ENCODE measurements at places on chromosomes 11 and 22. TPM values are rescaled to one million over a fixed set of nuclear protein-coding genes. Genes with fewer than 3 reads are reported as not detected.
A peak's percentile ranks its signal among the peaks of the same experiment; 100 is the strongest.

- DNase-seq, result no peak
Measured at GRCh38 chr11:350723-351255, 18.5 kb upstream of the B4GALNT4 start.

DNA sequence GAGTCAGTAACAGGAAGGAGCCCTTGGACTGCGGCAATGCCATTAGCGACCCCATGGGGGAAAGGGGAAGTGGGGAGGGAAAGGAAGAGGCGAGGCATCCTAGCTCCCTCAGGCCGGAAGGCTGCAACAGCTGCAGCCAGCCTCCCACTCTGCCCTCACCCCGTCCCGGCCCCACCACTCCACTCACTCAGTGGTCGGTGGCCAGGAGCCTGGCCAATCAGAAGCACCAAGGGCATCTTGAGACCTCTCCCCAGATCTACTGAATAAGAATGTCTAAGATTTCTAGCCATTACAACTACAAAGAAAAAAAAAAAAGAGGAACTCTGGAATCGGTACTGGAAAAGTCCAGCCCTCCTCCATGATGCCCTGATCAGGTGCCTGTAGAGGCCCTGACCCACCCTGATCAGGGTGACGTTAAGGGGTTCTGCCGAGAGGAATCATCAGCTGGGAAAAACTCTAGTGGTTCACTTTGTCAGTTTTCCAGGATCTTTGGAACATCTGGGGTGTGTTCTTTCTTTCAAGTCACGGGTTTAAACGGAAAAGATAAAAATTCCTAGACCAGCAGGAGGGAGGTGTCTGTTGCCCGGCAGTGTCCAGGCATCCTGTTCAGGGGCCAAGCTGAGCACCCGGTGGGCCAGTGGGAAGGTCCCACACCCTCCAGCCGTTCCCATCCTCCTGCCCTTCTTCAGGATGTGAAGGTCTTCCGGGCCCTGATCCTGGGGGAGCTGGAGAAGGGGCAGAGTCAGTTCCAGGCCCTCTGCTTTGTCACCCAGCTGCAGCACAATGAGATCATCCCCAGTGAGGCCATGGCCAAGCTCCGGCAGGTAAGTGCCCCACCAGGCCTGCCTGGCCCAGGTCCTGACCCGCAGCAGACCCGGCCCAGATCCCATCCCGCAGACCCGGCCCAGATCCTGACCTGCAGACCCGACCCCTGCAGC lies 14.4 kb downstream of the OAF start:
- no peak for DNase-seq

- DNase-seq, result no peak
Measured at GRCh38 chr11:93526346-93526633, 16.9 kb downstream of the SMCO4 start.

DNA sequence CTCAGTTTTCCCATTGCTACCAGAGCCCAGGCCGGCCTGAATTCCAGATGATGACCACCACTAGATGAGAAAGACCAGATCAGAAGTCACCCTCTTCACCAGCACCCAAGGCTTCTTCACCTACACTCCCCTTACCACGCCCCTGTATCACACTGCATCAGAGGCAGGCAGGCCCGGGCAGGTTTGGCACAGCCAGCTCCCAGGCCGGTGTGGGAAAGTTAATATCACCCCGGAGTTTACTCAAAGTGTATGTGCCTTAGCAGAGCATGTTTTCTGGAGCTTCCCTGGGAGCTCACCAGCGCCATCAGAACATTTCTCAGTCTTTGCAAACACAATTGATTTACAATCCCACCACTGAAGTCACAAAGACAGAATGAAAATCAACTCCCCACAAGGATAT lies 47.5 kb upstream of the POU2AF1 start:
- no peak for DNase-seq

DNA sequence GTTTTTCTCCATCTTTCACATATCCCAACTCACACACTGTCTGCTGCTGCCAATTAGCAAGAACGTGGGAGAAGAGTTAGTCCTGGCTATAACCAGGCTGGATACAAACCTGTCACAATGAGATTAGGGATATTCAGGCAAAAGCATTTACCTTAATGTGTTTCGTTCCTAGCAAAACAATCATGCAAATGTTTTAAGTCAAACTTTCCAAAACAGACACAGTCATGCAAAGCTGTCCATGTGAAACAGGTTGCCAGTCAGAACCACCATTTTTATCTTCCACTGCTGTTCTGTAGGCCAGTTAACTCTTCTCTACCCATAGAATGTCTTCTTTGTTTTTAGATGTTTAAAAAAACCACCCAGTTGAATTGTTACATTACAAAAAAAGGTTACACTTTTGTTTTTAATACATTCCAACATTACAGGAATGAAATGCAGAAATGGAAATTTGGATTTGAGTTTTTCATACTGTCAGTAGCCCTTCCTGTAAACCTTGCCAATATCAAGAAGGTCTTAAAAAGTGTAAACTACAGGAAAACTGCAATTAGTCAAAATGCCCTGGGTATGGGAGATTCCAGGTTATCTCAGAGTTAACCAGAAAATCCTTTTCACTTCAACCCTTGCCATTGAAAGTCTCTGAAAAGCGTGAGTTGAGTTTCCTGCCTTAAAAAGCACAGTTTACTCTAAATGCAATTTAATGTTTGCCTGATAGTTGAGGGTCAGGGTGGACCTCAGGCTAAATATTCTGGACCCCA lies 34.2 kb upstream of the LDLRAD3 start:
- DNase-seq, result no peak

- DNase-seq, result no peak
Measured at GRCh38 chr11:12775955-12776354, 101.7 kb downstream of the TEAD1 start.

DNA sequence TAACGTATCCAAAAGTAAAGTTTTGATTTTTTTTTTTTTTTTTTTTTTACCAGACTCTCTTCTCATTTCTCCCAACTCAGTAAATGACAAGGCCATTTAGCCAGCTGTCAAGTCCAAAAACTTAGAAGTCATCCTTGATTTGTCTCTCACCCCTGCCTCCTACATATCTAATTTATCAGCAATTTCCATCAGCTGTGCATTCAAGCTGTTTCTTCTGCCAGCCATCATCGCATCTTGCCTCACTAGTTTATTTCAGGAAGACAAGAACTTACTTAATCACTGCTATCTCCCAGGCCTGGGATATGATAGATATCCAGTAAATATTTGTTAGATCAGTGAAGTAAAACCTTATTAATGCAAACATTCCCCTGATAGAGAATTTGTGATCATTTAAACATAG lies 47.6 kb downstream of the SCGB1A1 start:
- DNase-seq, result no peak

- peak; percentile 95 for DNase-seq
Measured at GRCh38 chr22:41682033-41682807, 6.4 kb downstream of the SNU13 start.

GRCh38 chr11:2903672-2904011 lies 18.1 kb upstream of the CDKN1C start:
- no peak for DNase-seq

DNA sequence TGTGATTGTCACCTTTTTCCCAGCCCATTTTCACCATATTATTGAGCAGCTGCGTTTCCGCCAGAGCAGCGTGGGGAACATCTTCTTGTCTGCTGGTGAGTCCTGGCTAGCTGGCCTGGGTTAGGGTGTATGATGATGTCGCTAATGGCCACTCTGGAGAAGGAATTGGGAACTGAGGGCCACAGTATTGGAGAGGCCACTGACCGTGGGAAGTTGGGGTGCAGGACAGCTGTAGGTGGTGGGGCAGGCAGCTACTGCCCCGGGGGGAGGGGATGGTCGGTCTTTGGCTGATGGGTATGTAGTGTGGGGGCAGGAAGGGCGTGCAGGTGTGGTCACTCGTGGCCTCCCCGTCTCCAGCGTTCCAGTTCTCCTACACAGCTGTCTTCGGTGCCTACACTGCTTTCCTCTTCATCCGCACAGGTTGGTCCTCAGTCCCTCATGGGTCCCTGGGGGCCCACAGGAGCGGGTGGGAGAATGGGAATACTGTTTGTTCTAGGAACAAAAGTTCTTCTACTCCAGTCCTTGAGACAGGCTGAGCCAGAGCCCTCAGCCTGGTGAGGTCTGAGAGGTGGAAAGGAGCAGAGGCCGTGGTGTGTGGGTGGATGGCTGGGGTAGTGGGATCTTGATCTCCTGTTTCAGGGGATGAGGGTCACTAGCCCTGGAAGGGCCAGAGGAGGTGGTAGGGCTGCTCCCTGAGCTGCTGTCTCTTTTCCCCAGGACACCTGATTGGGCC lies 2.1 kb downstream of the RCE1 start:
- no peak for DNase-seq

DNA sequence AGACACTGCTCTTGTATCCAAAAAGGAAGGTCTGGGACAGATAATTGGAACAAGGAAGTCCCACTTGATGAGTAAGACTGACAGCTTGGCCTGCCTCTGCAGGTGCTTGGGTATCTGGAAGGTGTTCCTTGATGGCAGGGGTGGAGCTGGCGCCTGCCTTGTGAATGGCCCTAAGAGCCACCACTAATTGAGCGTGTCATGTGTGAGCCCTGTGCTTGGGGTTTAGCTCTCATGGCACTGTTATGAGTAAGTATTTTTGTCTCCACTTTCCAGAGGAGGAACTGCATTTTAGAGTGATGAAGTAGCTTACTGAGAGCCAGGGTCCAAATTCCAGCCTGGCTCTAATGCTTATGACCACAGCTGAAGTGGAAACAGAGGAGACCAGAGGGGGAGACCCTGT lies 71.2 kb upstream of the NECTIN1 start:
- DNase-seq, result no peak

DNA sequence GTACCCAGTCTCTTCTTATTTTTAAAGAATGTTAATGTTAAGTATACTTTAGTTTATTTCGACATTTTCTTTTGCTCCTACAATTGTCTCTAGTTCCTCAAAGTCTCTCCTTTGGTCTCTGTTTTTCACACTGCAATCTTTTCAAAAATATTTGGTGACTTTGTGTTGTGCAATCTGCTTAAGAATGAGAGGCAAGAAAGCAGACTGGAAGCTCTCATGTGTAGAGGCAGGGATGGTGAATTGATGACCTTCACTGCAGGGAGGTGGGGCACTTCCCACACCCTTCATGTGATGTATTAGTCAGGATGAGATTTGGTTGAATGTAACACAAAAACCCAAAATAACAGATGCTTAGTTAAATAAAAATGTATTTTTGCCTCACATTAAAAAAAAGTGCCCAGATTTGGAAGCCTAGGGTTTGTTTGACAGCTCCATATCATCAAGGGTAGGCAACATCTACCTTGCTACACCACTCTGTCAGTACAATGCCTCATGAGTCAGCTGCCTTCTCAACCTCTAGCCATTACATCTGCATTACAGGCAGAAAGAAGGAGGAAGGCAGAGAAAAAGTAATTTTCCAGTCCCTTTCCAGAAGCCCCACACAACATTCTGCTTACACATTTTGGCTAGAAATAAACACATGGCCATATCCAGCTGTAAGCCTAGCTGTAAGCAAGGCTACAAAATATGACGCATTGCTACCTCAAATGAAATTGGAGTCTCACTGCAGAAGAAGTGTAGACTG lies 3.8 kb upstream of the MMP27 start:
- DNase-seq, result no peak

- no peak for DNase-seq
Measured at GRCh38 chr11:27064086-27064485, 23.5 kb downstream of the BBOX1 start.

- DNase-seq, result no peak
Measured at GRCh38 chr11:59259047-59259446, 46.3 kb upstream of the MPEG1 start.

DNA sequence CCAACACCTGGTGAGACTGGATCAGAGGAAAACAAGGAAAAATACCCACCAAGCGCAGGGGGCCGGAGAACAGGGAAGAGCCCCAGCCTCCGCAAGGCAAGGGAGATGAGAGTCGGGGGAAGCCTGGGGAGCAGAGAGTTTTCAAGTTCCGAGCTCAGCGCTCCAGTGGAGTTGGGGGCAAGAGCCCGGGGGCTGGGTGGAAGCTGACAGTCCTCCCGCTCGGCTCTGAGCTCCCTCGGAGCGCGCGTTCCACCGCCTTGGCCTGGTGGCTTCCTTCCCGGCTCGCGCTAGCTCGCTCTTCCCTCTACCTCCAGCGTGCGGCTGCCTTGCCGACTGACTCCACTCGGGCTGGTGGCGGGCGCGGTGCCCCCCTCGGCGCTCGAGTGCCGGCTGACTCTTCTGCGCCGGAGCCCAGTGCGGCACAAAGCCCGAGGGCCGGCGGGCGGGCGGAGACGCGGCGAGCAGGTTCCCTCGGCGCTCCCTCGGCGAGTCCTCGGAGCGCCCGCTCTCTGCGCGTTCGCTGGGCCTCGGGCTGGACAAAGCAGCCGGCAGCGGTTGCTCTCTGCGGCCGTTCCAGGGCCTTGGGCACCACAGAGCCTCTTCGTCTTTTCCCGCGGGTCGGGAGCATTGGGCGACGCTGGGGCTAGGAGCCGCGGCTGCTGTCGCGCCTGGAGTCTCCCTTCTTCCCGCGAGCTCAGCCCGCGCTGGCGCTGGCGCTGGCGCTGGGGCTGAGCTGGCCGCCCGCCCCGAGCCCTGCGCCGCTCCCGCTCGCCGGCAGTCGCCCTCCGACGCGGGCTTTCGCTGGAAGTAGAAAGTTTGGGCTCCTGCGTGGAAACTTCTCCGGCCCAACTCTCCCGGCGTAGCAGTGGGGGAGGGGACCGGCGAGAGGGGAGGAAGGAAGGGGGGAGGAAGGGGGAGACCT lies 1.0 kb downstream of the PAX6 start:
- no peak for DNase-seq

- DNase-seq, result no peak
Measured at GRCh38 chr22:43134553-43134952, 8.6 kb downstream of the MCAT start.

DNA sequence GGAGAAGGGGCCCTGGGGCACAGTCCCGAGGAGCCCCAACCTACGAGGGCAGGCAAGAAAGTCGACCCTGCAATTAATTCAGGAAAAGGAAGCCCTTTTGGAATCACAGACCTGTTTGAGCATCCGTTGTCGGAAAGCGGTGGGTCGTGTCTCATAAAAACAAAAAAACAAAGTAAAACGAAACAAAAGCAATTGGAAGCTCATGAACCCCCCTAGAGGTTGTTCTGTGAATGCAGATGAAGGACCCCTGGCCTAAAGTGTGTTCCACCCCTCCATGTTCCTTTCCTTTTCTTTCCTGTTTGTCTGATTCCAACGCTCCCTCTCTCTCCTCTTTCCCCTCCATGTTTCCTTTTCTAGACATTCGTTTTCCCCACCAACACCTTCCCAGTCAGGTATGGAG lies 203.7 kb downstream of the GRIK4 start:
- no peak for DNase-seq

GRCh38 chr11:71463331-71464211 lies 10.6 kb downstream of the NADSYN1 start:
- DNase-seq, result no peak

GRCh38 chr11:25247336-25247735 lies 750.5 kb downstream of the LUZP2 start:
- DNase-seq, result no peak

DNA sequence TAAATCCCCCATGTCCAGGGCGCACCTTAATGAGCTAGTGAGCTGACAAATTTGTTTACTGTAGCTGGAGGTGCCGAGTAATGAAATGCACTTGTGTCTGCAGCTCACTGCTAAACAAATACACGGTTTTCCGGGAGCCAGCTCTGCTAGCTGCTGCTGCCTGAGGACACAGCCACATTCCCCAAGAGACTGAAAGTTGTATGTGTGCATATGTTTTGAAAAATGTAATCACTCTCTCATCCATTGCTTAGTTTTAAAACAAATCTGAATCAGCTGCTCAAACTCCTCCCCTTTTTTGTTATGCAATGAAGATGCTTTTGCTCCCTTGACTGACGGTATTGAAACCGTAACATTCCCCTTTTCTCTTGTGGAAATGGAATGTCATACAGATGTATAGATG lies 62.4 kb upstream of the NNMT start:
- no peak for DNase-seq

Gene MS4A1
- 0.22 TPM for total RNA-seq

Gene IFITM1
- 232 TPM for total RNA-seq

Gene PTDSS2
- 26.9 TPM for total RNA-seq

Gene CCDC116
- 0.39 TPM for total RNA-seq

Gene CEP126
- total RNA-seq, result 6.5 TPM

Gene NEFH
- 0.87 TPM for total RNA-seq

All from mesenteric fat pad (tissue), 1 donor.